GM23248 (cell line): ENCODE measurements at places on chromosomes 4 and X. TPM values are rescaled to one million over a fixed set of nuclear protein-coding genes. Genes with fewer than 3 reads are reported as not detected.

GRCh38 chrX:12581546-12581945 lies 209.7 kb upstream of the PRPS2 start:
- no peak for DNase-seq

Gene PNCK
- total RNA-seq = not detected in 2 replicates

Gene RIPPLY1
- not detected in 2 replicates for total RNA-seq

DNA sequence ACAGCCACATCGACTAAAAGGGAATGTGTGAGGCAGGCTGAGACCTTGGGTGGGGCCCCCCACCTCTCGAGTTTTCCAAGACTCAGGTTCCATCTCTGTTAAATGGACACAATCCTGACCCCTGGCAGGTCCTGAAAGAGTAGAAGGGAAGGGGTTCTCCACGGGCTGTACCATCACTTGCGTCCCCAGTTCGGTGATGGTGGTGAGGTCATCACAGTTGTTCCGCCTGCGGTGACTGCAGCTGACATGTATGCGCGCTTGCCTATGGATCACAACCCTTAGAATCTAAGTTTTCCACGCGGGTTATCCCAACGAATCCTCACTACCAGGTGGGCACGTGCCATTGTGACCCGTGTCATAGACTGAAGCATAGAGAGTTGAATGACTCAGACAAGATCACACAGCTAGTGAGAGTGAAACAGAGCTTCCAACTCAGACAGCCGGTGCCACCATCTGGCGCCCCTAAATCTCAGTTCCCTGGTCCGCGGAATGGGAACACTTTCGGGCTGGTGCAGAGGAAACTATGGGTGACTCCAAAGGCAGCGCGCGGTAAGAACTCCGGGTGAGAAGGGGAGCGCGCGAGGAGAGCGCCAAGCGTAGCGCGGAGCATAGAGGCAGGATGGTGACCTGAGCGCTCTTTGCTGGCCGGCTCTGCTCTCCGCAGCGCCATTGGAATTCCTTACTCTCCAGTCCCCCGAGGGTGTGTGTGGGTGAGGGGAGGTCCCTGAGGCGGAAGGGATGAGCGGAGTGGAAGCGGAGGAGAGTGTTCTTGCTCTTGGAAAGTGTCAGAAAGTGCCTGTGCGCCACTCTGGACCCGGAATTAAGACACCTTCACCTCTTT lies 10.5 kb downstream of the MSX1 start:
- DNase-seq = peak; percentile 58

DNA sequence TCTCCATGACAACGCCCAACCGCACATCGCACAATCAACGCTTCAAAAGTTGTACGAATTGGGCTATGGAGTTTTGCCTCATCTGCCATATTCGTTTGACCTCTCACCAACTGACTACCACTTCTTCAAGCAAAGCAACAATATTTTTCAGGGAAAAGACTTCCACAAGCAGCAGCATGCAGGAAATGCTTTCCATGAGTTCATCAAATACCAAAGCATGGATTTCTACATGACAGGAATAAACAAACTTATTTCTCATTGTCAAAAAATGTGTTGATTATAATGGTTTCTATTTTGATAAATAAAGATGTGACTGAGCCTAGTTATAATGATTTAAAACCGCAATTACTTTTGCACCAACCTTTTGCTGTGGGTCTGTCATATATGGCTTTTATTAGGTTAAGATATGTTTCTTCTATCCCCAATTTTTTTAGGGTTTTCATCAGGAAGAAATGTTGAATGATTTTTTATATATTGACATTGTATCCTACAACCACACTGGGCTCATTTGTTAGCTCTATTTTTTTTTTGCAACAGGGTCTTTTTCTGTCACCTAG lies 138.4 kb downstream of the PWWP3B start:
- no peak for DNase-seq

GRCh38 chr4:74659576-74660411 lies 134.5 kb downstream of the BTC start:
- DNase-seq = peak; percentile 96
